ENCODE measurements at places on chromosomes 5 and 9.

- peak; percentile 68 for DNase-seq
Measured at GRCh38 chr5:123671042-123671441, 159.1 kb downstream of the CSNK1G3 start.

DNA sequence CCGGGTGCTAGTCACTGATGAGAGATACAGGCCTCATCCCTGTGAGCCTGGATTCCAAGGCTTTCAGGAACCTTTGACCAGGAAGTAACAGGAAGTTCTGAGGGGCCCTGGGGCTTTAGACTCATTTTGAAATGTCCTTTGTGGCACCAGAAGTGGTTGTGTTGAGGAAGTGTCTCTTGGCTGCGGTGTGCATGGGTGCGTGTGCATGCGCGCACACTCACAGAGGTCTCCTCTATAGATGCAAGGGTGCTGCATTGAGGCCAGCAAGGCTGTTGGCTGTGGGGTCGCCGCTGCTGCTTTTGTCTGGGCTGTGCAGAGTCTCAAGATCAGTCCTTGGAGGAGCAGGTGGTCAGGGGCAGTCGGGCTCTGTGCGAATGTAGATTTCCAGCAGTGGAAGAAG lies 7.6 kb downstream of the RAB24 start:
- DNase-seq: no peak

- DNase-seq: no peak
Measured at GRCh38 chr9:72971411-72971810, 18.6 kb upstream of the ALDH1A1 start.

DNA sequence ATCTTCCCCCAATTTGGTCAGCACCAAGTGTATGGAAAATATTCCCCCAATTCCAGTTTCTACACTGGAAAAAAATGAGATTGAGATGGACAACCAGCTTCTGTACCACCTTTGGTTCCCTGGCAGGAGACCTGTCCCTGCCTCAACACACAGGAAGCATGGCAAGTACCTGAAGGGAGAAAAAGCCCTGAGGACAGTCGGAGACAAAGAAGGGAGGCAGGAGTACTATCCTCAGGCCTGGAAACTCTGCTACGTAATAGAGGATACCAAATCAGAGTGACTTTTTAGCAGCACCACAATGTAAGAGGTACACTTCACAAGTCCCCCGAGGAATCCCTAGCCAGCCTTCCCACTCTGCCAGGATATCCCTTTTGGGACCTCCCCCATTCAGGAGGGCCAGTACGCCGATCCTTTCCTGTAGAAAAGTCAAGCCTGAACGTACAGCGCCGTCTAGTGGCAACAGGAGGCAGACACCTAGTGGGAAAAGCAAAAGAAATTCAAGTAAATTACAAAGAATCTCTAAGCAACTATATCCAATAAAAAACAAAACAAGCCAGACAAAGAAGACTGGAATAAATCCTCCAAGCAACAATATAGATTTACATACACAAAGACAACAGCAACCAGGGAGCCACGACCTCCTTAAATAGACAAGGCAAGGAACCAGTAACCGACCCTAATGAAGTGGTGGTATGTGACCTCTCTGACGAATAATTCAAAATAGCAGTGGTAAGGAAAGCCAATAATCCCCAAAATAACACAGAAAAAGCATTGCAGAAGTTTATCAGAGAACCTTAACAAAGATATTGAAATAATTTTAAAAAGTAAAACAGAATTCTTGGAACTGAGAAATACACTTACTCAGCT lies 63.3 kb upstream of the SLCO6A1 start:
- peak; percentile 28 for DNase-seq

DNA sequence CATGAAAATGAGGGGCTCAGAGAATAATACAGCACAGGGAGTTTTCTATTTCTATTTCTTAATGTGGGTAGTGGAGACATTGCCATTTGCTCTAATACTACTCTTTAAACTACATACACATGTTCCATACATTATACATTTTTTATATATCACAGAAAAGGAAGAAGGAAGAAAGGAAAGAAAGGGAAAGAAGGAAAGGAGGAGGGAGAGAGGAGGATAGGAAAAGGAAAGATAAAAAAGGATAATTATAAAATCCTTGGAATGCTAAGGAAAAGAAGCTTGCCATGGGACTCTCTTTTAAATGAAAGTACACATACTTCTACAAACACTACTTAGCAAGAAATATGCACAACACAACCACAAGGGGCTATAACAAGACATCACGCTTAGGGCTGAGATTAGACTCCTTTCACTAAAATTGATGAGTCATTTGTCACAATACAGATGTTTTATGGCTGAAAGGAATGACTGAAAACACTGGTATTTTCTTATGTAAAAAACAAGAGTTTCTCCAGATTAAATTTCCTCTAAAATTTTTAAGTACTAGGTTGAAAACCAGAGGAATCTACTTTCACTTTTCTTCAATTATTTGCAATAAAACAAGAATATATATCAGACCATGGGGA lies 219.8 kb downstream of the ARL15 start:
- peak; percentile 8 for DNase-seq

GRCh38 chr9:126327714-126328185 lies 1.1 kb downstream of the MVB12B start:
- no peak for DNase-seq

- DNase-seq: no peak
Measured at GRCh38 chr9:114855488-114855887, 49.6 kb upstream of the TNFSF15 start.

DNA sequence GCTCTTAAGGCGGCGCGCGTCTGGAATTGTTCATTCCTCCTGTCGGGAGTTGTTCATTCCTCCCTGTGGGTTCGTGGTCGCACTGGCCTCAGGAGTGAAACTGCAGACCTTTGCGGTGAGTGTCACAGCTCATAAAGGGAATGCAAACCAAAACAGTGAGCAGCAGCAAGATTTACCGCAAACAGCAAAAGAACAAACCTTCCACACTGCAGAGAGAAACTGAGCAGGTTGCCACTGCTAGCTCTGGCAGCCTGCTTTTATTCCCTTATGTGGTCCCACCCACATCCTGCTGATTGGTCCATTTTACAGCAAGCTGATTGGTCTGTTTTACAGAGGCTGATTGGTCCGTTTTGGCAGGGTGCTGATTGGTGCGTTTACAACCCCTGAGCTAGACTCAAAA lies 1365.3 kb upstream of the WWC1 start:
- no peak for DNase-seq

GRCh38 chr5:53219610-53220009 lies 110.1 kb upstream of the MOCS2 start:
- DNase-seq: no peak

DNA sequence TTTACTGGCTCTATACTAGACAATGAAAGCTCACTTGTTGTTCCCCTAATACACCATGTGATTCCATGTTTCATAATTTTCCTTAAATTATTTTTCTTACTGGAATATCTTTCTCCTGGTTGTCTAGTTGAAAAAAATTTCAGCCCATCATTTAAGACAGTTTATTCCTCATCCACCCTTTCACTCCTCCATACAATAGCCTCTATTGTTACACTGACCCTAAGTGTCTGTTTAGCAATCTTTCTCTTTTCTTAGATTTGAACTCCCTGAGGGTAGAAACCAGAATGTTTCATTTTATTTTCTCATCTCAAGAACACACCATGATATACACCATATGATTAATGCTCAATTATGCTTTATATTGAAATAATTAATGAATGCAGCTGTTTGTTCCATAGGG lies 413.4 kb upstream of the ITGA1 start:
- DNase-seq: no peak

GRCh38 chr9:106835840-106836239 lies 27.1 kb upstream of the ZNF462 start:
- no peak for DNase-seq

All from Caki2 (cell line).